ENCODE measurements at places on chromosomes 2 and 18.

DNA sequence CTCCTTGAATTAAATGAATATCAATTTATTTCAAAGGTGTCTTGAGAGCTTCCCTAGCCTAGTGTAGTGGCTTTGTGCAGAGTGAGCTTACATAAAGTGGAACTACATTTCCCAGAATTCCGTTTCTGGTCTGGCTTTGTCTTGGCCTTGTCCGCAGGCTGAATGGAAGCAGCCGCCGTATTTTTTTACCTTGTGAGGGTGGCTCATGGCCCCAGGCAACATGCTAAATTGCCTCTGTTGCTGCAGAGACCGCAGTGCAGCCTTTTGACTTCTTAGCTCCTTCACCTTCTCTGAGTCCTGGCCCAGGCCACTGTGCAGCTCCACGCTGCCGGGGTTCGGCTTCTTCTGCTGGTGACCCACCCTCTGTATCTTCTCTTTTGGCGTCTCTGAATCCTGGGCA lies 114.8 kb upstream of the SLC38A11 start:
- DNase-seq: no peak

DNA sequence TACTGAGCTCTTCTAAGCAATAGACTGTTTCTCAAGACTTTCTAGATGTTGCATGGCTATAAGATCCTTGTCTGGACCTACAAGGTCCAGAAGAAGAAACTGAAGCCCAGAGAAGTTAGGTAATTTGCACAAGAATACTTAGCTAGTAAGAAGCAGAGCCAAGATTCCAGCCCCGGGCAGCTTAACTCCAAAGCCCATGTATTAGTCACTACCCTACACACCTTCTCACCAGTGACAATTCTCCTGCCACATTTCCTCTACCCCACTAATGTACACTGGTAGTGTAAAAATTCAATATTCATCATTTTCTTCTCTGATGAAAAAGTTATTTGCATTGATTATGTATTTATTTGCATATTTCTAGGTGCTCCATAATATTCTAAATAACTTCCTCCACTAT lies 95.5 kb upstream of the CREB1 start:
- DNase-seq: no peak

DNA sequence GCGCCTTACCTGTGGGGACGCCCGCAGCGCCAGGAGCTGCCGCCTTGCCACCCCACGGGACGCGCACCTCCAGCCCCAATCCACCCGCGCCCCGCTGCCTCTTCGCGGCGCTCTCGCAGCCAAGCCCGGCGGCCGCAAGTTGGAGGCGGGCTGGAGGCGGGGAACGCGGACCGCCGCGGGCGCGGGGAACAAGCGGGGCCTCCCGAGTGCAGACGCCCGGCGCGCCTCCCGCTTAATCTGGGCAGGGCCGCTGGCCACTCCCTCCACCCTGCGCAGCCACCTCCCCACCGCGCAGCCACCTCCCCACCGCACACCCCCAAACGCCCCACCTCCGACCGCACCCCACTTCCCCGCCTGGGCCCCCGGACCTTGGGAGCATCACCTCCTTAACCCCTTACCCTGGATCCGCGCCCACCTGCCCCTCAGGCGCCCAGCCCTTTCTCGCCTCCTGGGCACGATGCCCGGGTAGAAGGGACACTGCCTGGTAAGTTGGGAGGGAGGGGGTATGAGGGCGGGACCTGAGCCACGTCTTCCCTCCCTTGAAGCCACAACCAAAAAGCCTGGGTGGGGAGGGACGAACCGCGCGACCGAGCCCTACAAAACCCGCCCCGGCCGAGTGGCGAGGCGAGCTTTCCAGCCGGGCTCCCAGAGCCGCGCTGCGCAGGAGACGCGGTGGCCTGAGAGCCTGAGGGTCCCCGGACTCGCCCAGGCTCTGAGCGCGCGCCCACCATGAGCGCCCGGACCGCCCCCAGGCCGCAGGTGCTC lies at the start of the genes COL4A3 and COL4A4:
TSS of gene COL4A3 (plus strand) at position 627 of the 765 bp plus-strand sequence. CDS start at position 730, 103 bp downstream.
TSS of gene COL4A4 (minus strand) at position 208 of the 765 bp plus-strand sequence. CDS start 16,722 bp downstream, outside the sequence.
- no peak for DNase-seq

DNA sequence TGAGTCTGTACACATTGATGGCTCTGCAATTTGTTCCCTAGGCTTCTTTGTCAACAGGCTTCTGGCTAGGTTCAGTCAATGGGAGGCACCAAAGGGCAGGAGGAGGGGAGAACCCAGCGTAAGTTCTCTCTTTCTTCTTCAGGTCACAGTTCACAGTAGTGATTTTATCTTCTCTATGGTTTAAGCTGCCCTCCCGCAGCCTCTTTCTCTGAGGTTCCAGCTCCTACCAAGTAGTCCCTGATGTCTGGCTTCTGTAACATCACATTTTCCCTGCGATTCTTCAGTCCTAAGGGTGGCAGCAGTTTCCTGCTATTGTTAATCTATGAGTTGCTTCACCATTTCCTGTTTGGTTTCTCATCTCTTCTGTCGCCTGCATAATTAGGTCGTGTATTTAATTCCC lies 107.4 kb downstream of the CPO start:
- peak; percentile 59 for DNase-seq

DNA sequence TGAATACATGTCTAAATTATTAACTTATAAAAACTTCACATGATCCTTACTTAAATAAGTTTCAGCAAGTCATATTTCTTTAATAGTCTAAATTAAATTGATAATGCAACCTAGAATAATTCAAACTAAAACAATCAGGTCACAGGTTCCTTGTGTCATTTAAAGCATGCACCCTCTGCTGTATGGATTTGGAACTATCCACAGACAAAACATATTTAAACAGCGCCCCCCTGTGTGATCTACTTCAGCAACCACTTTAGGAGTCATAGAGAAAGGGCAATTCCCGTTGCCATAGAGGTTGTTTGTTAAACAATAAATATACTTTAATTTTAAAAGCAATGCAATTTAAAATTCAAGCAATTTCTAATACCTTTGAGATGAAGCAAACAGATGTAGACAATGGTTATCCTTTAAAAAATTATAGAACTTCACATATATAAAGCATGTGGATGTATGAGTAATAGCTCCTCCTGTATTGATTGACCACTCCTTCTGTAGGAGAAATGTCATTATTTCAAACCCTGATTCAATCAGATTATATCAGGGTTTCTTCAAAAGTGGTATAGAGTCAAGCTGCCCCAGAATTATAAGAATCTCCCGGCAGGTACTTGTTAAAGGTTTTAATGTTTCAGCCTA lies 21.2 kb downstream of the GRB14 start:
- peak; percentile 10 for DNase-seq

DNA sequence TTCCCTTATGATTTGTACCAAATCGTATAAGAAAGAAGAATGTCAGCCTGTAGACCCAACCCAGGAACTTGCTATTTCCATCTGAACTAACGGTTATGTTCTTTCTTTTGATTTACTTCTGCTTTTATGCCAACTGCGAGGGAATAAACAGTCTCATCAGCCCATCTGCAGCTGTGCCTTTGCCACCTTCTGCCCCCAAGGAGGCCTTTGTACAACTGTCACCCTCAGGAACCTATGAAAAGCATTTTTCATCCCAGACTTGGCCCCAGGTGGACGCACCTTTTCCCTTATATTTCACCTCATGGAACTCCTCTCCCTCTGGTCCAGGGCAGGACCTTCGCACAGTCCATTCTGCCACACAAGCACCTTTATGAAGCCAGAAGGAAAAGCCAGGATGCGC lies 109.8 kb downstream of the AOX1 start:
- DNase-seq: no peak

DNA sequence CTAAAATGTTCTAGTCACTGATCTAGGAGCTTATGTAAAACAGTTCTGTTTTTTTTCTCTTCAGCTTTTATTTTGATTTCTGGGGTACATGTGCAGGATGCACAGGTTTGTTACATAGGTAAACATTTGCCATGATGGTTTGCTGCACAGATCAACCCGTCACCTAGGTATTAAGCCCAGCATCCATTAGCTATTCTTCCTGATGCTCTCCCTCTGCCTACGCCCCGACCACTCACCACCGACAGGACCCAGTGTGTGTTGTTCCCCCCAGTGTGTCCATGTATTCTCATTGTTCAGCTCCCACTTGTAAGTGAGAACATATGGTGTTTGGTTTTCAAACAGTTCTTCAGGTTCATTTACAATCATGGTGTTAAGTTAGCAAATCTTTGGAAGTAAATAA lies 84.8 kb upstream of the PROKR1 start:
- no peak for DNase-seq

DNA sequence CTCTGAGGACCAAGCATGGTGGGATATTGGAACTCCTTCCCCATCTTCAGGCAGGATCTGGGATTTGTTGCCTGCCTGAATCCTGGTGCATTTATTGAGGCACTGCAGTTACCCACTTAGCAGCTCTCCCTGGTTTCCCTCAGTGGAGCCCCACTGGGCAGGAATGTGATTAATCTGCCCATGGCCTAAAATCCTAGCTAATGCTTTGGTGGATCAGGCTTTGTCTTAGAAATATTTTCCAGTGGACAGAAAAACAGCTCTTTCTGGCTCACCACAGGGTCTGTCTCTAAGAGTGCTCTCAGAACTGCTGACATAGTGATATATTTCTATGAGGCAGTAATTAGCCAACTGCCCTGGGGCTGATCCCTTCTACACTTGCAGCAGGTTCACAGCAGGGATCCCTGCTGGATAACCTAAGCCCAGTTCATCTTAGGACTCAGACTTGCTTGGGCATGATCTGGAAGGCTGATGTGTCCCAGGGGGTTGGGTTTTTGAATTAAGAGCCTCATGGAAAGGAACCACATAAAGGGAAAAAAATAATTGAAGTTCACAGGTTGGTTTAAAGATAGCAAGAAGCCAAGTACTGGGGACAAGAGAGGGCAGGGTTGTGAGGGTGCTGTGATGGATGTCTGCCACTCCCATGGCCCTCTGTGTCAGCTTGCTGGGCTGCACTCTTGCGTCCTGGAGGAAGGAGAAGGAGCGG lies 44.3 kb upstream of the ZDBF2 start:
- no peak for DNase-seq

DNA sequence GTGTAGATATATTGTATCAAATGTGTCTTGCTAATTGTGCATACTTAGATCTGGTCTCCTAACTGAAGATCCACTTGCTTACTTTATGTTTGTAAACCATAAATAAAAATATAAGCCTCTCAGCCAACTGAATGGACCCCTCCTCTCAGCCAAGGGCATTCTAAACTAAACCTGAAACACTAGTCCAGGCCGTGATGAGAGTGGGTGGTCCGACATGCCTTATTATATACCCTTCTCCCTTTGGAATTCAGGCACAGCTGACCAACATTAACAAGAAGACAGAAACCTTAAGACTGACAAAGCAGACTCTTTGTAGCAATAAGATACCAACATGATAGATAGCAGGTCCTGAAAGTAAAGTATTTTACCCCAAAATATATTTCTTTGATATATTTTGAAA lies 64.3 kb upstream of the PLA2R1 start:
- no peak for DNase-seq

GRCh38 chr2:105625632-105626031 lies 119.1 kb upstream of the NCK2 start:
- DNase-seq: no peak

GRCh38 chr2:222399038-222399783 lies 25.1 kb upstream of the SGPP2 start:
- no peak for DNase-seq

- no peak for DNase-seq
Observed at GRCh38 chr2:205495819-205496218, 186.5 kb upstream of the NRP2 start.

DNA sequence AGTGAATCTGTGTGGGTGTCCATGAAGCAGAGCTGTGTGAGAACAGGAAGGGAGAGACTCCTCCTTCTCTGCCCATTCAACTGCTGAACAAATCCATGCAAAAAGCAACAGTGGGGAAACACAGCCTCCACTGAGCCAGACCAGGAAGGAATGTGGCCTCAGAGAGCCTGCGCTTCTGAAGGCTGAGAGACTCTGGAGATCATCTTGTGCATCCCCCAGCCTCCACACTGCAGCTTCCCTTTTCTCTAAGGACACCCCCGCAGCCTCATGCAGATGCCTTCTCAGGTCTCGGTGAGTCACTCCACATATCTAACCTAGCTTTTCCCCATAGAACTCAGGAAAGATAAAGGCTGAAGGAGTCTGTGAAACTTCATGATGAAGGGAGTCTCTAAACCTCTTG lies 402.9 kb downstream of the TNS1 start:
- no peak for DNase-seq

GRCh38 chr2:29691391-29691950 lies 229.9 kb downstream of the ALK start:
- no peak for DNase-seq

GRCh38 chr2:174522553-174522952 lies 35.7 kb upstream of the GPR155 start:
- peak; percentile 14 for DNase-seq

DNA sequence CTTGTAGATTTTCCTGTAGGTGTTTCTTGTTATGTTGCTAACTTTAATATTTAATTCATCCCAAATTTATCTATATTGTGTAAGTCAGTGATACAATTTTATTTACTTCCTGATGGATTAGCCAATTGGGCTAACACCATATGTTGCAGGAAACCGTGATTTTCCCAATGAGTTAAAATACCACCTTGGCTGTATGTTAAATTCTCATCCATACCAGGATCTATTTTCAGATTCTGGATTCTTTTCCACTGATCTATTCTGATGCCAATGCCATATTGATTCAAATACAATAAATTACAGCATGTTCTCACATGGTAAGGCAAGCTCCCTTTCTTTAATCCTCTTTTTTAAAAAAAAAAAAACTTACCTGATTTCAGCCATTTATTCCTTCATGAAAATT lies 85.8 kb upstream of the DNAJC10 start:
- no peak for DNase-seq
